HCT116 (cell line): ENCODE measurements at places on chromosomes 1 and 21. TPM values are rescaled to one million over a fixed set of nuclear protein-coding genes. Genes with fewer than 3 reads are reported as not detected.

Gene PTPRC
- 1.2 TPM for total RNA-seq

DNA sequence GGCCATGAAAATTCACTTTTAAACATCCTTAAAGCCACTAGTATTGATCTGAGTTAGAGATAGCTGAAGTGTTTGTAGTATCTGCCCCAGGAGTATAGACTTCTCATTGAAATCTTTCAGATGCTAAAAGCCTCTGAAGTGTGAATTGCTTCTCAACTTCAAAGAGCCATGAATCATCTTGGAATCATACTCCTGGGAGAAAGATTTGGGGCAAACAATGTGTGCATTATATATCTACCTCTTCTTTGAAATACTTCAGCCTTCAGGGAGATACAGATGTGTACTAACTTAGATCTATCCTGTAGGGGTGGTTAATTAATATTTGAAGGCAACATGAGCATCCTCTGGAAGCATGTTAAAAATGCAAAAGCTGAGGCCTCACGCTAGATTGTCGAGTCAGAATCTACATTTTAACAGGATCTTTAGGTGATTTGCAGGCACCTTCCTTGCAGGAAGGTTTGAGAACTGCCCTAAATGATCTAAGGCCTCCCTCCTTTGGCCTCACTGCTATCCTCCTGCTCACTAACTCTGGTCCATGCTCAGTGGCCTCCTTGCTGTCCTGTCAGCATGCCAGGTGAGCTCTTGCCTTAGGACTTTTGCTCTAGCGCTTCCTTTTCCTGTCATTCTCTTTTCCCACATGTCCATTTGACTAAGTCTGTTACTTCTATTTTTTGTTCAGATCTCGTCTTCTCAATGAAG is 6.0 kb upstream of the SCYL3 start:
- DNase-seq = peak; percentile 34

Gene NEXN
- total RNA-seq = 0.15 TPM

DNA sequence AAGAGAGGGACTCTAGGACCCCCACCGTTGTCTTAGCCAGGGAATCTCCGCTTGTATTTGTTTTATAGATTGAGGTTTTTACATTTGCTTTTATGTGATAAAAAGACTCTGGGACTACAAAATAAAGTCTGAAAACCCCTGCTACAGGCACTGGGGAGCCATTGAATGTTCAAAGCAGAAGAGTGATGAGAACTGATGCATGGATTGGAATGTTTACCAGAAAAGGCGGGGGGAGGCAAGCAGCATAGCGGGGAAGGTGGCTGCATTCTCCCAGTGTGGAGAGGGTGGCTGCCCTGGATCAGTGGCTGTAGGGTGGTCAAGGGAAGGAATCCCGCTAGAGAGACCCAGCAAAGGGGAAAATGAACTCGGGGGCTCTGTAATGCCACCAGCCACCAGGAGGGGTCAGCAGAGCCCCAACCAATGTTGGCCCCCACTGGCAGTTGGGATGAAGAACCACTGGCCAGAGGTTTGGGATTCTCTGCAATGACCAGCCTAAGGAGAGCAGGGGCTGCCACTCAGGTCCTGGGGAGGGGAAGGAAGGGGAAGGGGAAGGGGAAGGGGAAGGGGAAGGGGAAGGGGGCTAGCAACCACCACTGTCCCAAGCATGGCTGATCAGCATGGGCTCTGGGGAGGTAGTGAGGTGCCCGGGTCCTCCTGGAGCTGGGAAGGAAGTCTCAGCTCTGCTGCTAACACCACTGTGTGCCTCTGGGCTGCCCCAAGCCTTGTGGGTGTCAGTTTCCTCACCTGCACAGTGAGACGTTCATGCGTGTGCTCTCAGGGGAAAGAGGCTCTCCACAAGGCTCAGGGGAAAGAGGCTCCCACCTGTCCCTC is 19.2 kb upstream of the PEF1 start:
- peak; percentile 13 for DNase-seq

Gene TDRKH
- total RNA-seq = 11.1 TPM

- DNase-seq = peak; percentile 45
These were observed 8.0 kb upstream of the NAV1 start for GRCh38 chr1:201530741-201531531.

DNA sequence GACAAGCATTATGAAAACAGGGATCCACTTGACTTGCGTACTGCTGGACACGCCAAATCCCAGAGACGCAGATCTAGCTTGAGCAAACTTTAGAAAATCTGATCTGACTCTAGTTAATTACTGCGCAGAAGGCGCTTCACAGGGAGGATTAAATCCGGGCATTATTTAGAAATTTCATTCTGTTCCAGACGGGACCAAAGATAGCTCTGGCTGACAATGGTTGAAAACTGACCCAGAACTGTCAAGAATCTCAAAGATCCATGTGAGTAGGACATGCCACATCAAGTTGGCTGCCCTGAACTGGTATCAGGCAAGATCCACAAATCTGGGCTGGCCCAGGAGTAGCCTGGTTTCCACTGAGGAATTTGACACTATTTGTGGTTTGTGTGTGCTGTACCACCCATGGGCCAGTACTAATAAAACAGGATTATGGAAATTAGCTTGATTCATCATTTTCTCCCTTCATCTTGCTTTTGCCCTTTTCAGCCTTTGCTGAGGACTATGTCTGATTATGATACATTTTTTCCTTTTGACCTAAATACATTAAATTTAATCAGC is 171.0 kb downstream of the VAV3 start:
- no peak for DNase-seq

Gene SERPINC1
- total RNA-seq = 0.61 TPM

Gene C1orf94
- not detected for total RNA-seq

Gene OPRD1
- total RNA-seq = not detected

Gene ADGRL2
- 0.20 TPM for total RNA-seq

GRCh38 chr1:241464985-241465384 is 54.6 kb downstream of the FH start:
- DNase-seq = no peak

DNA sequence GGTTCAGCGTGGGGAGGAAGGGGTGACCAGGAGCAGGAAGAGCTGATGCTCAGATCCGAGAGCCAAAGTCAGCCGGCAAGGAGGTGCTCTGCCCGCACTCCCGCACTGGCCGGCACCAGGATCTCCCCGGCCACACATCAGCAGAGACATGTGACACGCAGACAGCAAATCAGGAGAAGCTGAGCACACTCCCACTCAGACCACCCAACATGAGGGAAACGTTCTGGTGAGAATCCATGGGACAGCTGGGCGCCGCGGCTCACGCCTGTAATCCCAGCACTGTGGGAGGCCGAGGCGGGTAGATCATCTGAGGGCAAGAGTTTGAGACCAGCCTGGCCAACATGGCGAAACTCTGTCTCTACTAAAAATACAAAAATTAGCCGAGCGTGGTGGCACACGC is 18.6 kb upstream of the PTTG1IP start:
- no peak for DNase-seq

- no peak for DNase-seq
These were observed 203.1 kb downstream of the DENND1B start for GRCh38 chr1:197572169-197572568.

DNA sequence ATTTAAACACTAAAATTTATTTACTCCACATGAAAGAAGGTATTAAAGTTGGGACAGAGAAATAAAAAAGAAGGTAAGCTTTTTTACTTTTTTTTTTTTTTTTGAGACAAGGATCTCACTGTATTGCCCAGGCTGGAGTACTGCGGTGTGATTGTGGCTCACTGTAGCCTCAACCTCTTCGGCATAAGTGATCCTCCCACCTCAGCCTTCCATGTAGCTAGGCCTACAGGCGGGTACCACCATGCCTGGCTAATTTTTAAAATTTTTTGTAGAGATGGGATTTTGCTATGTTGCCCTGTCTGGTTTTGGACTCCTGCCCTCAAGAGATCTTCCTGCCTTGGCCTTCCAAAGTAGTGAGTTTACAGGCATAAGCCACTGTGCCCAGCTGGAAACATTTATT is 106.6 kb downstream of the ITSN1 start:
- DNase-seq = no peak

GRCh38 chr1:55272994-55273393 is 57.8 kb upstream of the USP24 start:
- no peak for DNase-seq

- DNase-seq = no peak
These were observed 59.8 kb downstream of the MAST2 start for GRCh38 chr1:45863218-45863617.

Gene TSPAN2
- total RNA-seq = 0.98 TPM

DNA sequence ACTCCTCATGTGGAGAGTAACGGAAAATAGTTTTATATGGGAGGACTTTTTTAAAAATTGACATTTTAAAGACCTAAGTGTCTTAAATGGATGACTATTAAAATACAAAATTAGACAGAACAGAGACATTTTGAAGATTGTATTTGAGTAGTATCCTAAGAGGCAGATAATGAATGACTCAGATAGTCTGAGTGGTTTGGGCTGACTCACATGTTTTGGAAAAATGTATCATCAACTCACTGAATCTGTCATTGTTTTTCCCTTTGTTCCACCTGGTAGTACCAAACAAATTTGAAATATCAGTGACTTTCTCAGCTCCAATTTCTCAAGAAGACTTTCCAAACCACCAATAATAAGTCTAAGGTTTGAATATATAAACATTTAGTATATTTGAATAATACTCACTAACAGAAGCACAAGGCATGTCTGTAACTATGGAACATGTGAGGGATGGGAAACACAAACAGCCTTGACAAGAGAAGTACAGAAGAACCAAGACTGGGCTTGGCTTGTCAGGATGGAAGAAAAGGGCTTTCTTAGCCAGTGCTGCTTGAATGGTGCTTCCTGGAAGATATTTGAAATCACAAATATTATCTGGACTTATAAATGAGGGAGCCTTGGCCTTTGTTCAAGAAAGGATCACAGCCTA is 90.6 kb downstream of the SGIP1 start:
- no peak for DNase-seq

DNA sequence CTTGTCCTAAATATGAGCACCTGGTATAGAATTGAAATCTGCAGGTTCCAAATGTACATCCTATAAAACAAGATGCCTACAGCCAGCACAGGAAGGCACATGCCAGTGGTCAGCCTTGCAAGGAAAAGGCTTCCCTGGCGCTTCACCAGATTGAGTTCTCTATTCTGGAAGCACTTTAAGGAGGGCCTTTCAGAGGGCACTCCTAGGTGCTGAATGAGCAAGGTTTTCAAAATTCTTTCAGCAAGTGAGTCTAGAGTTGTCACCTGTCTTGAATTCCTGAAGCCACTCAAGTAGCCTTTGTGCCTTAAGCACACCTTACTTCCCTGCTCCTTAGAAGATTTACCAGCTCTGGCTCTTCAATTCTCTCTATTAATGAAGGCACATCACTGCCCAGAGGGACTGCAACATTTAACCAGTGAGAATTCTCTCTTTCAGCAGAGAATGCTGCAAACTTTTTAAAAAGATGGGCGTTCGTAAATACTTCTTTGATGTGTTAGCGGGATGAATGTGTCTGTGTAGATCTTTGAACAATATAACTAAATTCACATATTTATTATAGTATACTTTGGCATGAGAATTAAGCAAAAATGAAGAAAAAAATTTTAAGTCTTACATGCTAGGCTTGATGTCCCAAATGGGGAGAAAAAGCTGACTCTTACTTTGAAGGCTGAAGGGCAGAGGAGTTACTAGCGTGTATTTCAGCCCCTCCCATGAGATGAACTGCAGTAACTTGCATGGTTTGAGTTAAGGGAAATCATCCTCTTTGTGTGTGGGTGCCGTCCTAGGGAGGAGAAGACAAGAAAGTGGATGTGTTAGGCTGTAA is 162.0 kb downstream of the NTPCR start:
- no peak for DNase-seq

GRCh38 chr21:45138199-45139002 is 64.0 kb downstream of the ADARB1 start:
- DNase-seq = peak; percentile 52

DNA sequence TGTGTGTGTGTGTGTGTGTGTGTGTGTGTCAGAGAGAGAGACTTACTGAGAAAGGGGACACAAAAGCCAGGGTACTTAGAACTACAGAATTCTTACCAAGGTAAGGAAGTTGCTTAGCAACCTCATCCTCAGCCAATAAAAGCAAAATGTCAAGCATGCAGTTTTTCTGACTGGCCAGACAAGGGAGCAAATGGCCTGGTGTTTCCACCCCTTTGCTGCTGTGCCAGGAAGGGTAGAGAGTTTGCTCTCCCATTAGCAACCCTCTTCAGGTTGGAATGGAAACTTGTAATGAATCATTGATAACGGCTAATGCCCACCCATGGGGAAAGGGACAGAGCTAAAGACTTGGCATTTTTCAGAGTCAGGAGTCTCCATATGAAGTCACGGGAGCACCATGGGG is 10.6 kb downstream of the RXRG start:
- no peak for DNase-seq

DNA sequence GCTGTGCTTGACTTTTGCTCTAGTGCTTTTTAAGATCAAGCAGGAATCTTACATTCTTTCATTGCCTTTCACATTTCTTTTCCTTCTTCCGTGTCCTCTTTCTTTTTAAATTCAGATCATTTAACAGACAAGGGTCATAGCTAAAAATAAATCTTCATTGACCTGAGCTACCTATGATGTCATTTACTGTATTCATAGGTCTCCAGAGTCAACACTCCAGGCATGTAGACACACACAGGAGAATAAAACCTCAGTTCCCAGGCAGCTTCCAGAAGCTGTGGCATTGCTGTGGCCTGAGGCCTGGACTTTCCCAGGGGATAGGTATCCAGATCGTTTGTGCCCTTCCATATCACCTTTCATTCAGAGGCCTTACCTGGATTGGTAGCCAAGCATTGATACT is 38.5 kb upstream of the ENAH start:
- DNase-seq = no peak

DNA sequence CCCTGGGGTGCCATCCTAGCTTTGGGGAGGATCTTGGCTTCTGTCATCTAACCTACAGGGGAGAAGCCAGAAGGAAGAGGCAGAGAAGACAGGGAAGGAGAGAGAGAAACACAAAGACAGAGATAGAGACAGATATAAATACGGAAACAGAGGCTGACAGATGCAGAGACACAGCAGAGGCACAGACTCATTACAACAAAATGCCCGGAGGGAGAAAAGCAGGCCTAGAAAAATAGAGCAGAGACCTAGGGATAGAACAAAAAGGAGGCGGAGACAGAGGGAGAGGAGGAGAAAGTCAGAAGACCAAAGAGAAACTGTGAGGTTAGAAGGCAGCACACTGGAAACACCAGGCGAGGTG is 1.9 kb downstream of the PEAR1 start:
- DNase-seq = no peak

GRCh38 chr1:77678660-77679610 is 3.5 kb downstream of the ZZZ3 start:
- DNase-seq = no peak

DNA sequence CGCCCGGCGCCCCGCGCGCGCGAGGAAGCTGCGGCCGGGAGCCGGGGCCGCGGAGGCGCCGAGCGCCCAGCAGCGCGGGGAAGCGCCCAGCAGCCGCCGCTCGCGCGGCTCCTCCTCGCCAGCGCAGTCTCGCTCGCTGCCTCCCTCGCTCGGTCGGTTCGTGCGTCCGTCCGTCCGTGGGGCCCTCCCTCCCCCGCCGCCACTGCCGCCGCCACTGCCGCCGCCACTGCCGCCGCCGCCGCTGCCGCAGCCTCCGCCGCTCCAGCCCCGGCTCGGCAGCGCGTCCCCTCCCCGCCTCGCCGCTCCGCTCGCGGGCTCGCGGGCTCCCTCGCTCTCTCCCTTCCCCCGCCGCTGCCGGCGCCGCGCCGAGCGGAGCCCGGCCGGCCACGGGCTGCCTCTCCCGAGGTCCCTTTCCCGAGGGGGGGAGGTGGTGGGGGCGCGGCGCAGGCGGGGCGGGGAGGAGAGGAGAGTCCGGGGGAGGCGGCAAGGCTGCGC is at the start of gene KCND3:
Gene KCND3 (minus strand): TSS at position 138 of the 495 bp plus-strand sequence.
- DNase-seq = no peak

- DNase-seq = no peak
These were observed 1.2 kb downstream of the RGL1 start for GRCh38 chr1:183806125-183806524.
